ENCODE measurements at places on chromosomes 2 and 18.

- DNase-seq, result no peak
- no peaks in the 10 kb centered on the region for H3K36me3 ChIP-seq
- H3K4me3 ChIP-seq, result no peak overlapping the region
- H3K27me3 ChIP-seq, result no peaks in the 10 kb centered on the region
- H3K27ac ChIP-seq, result no peak overlapping the region
Measured at GRCh38 chr2:241898463-241899270, 29.1 kb downstream of the RTP5 start.

DNA sequence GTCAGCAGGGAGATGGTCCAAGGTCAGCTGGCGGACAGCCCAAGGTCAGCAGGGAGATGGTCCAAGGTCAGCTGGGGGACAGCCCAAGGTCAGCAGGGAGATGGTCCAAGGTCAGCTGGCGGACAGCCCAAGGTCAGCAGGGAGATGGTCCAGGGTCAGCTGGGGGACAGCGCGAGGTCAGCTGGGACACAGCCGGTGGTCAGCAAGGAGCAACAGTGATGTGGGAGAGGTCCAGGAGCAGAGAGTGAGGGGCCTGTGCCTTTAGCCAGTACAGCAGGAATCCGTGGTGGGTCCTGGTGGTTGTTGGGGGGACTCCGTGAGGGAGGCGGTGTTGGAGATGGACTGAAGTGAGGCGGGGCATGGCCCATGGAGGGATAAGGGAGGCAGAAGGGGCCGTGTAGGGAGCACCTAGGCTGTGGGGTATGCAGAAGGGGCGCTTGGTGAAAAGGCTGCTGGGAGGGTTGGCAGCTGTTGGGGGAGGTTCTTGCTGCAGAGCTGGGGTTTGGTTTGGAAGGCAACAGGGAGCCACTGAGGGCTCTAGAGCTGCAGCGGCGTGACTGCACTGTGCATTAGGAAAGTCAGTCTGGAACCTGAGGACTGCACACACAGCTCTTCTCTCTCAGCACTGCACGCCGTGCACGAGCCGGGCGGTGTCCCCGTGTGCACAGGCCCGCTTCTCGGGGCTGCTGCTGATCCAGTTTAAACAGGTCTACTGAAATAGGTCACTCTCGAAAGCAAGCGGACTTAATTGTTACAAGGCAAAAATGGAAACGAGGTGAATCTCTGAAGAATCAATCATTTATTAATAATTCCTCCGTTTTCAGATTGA is 76.2 kb upstream of the HDAC4 start:
- no peak overlapping the region for H3K4me3 ChIP-seq
- no peaks in the 10 kb centered on the region for H3K4me1 ChIP-seq
- no peaks in the 10 kb centered on the region for H3K27me3 ChIP-seq
- no peaks in the 10 kb centered on the region for H3K36me3 ChIP-seq

DNA sequence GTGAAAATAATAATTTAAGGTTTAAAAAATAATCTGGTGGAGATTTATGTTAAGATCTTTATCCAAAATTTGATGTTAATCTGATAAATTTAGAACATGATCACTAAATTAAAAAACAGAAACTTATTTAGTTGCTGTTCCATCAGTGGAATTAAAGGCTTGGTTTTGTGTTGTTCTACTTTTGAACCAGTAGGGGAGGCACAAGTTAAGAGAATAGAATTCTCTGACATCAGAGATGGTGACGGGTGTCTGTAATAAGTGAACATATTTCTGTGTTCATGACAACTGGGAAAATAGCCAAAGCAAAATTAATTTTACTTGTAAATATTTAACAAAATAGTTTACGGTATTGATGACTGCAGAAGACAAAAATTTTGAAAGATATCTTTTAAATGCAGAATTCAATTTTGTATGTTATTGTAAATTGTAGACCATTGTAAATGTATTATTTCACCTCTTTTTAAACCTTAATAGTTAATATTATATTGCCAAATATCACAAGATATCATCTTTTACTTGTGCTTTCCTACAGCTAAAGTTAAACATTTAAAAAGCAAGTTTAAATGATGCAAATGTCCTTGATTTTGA is 106.0 kb downstream of the UBR3 start:
- H3K4me1 ChIP-seq, result no peaks in the 10 kb centered on the region
- DNase-seq, result no peak
- no peak overlapping the region for H3K27ac ChIP-seq
- H3K27me3 ChIP-seq, result no peaks in the 10 kb centered on the region

- H3K4me3 ChIP-seq, result no peak overlapping the region
- no peaks in the 10 kb centered on the region for H3K36me3 ChIP-seq
- H3K27ac ChIP-seq, result no peak overlapping the region
Measured at GRCh38 chr2:172965433-172966212, 110.0 kb upstream of the MAP3K20 start.

- H3K4me3 ChIP-seq, result no peak overlapping the region
- H3K36me3 ChIP-seq, result no peaks in the 10 kb centered on the region
- no peak overlapping the region for H3K27ac ChIP-seq
- H3K27me3 ChIP-seq, result no peaks in the 10 kb centered on the region
- H3K4me1 ChIP-seq, result peaks cover 17% of the 10 kb centered on the region
Measured at GRCh38 chr2:158914731-158915130, 53.7 kb upstream of the TANC1 start.

Measured in lung (tissue), 17 donors.